ENCODE measurements at places on chromosomes 7 and 10. TPM values are rescaled to one million over a fixed set of nuclear protein-coding genes. Genes with fewer than 3 reads are reported as not detected.

DNA sequence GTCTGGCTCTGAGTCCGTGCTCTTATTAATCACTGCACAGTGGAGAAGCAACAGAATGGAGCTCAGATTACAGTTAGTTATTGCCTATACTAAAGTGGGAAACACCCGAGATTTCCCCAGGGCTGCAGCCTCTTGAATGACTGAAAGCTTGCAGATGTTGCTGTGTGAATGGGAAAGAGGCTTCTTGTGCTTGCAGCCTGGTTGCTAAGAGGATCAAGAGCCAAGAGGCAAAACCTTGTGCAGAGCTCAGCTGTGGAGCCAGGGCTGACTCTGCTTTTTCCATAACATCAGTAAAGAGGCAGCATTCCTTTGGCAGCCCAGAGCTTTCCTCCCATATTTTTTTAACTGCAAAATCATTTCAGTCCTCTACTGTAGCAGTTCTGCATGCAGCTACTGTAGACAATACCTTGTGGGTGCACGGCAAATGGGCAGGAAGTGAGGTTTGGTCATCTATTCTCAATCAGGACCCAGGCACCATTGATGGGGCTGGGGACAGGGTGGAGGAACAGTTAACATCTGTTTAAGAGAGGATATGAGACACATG, 86.5 kb downstream of the RALA start:
- DNase-seq = no peak

Gene ZNF365
- under 0.01 TPM for total RNA-seq

Gene PNLIPRP2
- total RNA-seq = not detected

- DNase-seq = no peak
Observed at GRCh38 chr7:89772276-89772675, 382.0 kb upstream of the STEAP1 start.

Measured in liver (tissue), 10 donors.